ENCODE measurements at places on chromosomes 1 and 21.

GRCh38 chr21:38825921-38826320, 20.2 kb downstream of the ETS2 start:
- DNase-seq = no peak

DNA sequence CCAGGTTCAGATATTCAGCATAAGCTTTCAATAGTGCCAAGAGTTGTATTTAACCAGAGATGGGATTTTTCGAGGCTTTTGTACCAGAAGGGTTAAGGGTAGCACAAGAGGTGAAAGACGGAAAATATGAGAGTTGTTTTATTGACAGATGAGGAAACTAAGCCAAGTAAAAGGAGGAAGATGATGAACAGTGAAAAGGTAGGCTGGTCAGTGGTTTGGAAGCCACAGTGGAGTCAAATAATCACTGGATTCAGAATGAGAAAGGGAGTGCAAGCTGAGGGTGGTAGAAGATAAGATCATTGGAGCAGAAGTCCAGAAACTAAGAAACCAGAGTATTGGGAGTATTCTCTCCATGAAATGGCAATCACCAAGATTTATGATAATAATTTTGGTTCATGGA, 45.7 kb downstream of the ANGPTL1 start:
- no peak for DNase-seq

- DNase-seq = no peak
These were observed 38.1 kb downstream of the GNPAT start for GRCh38 chr1:231279081-231279480.

- DNase-seq = no peak
These were observed 18.1 kb upstream of the NBPF1 start for GRCh38 chr1:16631248-16632043.

DNA sequence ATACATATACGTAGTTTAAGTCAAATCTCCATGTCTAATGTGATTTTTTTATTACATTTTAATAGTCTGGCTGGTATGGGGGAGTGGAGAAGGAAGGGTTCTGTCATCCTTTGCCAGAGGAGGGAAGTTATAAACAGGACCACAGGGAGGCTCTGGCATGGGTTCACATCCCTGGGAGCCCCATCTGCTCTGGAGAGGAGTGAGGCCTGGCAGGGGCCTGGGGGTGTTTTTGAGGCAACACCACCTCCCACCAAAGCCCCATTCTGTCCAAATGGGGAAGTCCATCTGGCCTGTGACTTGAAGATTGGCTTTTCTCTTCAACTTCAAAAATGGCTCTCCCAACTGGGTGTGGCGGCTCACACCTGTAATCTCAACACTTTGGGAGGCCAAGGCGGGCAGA, 15.8 kb downstream of the DISP3 start:
- no peak for DNase-seq

- DNase-seq = no peak
These were observed 23.0 kb upstream of the DNAJC11 start for GRCh38 chr1:6724517-6725141.

Data from activated CD8-positive, alpha-beta memory T cell treated with anti-CD3 and anti-CD28 coated beads for 4 hours (primary cell).